ENCODE measurements at places on chromosomes 2 and 18.

- no peak for DNase-seq
Observed at GRCh38 chr18:79121746-79122474, 52.7 kb downstream of the ATP9B start.

GRCh38 chr2:239275847-239276831 lies 124.7 kb downstream of the HDAC4 start:
- DNase-seq = no peak

GRCh38 chr2:103268841-103269498 lies 507.1 kb downstream of the TMEM182 start:
- DNase-seq = no peak

- DNase-seq = no peak
Observed at GRCh38 chr2:43227830-43228281, 1.4 kb upstream of the ZFP36L2 start.

DNA sequence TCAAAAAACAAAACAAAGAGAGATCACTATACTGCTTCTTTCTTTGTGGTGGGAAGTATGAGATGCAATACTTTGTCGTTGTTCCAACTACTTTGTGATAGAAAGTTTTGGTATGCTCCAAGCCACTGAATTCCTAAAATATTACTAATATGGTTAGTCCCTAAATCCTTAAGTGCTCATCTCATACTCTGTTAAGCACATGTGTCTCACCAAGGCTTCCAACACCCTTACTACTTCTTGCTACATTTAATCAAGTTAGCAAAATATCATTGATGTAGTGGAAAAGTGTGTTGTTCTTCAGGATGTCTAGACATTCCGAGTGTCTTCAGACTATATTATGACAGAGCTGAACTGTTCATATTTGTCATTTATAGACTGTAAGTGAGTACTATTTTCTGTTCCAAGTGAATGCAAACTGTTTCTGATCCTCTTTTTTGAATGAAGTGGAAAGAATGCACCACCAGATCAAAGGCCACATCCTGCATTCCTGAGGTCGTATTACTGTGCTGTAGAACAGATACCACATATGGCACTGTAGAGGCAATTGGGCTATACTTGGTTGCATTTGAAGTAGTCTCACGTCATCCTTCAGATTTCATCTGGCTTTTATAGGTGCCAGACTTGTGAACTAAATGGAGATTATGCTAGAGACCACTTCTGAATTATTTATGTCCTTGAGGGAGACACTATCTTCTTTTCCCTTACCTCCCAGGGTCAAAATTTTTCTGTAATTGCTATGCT lies 298.4 kb upstream of the ZNF521 start:
- DNase-seq = no peak

DNA sequence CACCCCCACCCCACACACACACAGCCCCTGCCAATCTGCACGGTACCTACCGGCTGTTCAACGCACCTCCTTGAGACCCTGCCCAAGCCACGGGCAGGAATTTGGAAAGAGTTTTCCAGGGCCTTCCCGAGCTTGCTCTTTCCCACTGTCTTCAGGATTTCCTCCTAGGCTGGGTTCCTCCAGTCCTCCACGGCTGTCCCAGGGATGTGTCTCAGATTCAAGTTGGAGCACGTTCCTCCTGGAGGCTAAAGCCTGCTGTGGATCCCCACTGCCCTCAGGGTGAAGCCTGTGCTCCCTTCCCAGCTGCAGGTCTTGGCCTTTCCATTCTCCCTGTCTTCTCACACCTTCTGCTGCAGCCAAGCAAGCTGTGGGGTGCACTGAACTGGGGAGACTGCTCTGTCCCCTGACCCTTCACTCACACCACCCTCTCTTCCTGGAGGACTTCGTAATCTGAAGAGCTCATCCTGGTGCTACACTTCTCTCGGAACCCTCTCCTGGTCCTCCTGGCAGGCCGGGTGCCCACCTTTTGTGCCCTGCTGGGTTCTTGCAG lies 54.9 kb upstream of the HS6ST1 start:
- no peak for DNase-seq

GRCh38 chr2:121442889-121443288 lies 87.8 kb upstream of the RNU4ATAC start:
- DNase-seq = no peak

GRCh38 chr2:214504599-214505376 lies 93.9 kb downstream of the VWC2L start:
- DNase-seq = no peak

DNA sequence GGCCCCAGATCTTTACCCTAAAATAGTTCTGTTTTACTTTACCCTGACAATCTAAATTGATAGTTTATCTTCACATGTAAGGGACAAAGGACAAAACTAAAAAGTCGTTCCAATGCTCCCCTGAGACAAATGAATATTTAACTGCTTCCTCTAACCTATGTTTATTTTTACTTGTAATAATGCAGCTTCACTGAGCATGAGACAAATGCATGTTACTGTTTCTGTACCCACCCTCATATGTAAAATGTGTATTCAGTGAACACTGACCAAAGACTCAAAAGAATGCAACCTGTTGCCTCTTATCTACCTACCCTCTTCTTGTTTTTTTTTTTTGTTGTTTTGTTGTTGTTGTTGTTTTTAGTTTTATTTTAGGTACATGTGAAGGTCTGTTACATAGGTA lies 1570.9 kb upstream of the SLC39A10 start:
- no peak for DNase-seq

DNA sequence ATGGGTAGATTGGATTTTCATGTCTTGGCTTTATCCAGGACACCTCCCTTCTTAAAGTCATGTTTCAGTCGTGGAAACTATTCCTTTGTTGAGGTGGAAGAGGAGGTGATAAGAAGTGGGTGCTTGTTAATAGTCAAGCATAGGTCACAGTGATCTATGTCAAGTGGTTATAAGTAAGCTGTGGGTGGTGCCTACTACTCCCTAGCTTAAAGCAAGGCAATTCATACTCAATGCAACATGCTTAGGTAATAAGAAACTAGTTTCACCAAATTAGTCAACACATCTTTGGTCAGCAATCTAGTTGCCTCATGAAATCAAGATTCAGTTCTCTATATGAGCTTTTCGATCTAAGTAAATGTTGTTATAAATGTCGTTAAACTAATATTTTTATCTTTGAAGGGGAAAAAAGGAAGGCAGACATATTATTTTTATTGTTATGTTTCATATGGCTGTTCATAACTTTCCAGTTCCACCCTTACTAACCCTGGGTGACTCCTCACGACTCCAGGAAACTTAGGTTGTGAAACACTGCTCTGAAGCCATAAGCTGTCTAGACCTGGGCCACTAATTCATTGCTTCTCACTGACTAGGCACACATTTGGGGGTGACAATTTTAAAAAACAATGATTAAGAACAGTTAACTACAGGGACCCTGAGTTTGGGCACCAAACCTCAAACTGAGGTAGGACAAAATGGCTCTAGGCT lies 5.8 kb upstream of the ABCB11 start:
- DNase-seq = no peak

DNA sequence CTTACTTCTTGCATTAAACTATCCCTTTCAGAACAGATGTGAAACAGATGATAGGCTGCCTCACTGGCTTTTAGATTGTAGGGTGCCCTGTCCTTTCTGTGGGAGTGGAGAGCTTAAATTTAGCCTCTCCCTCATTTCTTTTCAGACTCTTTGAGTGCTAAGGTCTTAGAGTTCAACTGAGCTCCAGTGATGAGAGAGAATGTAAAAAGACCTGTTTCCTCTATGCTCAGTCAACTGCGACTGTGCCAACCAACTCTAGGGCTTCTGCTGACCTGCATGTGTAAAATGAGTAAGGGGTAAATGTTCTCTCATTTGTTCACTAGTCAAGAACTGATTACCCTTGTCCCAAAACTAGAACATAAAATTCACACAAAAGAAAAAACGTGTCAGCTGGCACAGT lies 104.8 kb upstream of the TGFA start:
- no peak for DNase-seq

GRCh38 chr2:225004597-225004996 lies 37.7 kb downstream of the DOCK10 start:
- no peak for DNase-seq

DNA sequence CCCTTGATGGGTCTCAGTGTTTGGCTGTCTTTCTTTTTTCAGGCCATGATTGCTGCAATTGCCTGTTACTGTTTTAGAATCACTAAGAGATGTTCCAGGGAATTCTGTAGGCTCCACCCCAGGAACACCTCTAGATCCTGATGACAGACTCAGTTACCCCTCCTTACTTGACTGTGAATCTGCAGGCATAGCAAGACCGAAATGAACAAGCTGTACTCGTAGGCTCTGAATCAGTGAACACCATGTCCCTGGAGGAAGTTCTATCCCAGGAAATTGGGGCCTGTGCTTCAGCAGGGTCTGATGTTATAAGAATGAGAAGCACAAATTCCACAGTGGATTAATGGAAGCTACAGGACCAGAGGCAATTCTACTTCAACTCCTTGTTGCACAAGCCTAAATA lies 148.6 kb downstream of the COPS8 start:
- DNase-seq = no peak

GRCh38 chr2:38815936-38816335 lies 37.9 kb downstream of the GEMIN6 start:
- no peak for DNase-seq

DNA sequence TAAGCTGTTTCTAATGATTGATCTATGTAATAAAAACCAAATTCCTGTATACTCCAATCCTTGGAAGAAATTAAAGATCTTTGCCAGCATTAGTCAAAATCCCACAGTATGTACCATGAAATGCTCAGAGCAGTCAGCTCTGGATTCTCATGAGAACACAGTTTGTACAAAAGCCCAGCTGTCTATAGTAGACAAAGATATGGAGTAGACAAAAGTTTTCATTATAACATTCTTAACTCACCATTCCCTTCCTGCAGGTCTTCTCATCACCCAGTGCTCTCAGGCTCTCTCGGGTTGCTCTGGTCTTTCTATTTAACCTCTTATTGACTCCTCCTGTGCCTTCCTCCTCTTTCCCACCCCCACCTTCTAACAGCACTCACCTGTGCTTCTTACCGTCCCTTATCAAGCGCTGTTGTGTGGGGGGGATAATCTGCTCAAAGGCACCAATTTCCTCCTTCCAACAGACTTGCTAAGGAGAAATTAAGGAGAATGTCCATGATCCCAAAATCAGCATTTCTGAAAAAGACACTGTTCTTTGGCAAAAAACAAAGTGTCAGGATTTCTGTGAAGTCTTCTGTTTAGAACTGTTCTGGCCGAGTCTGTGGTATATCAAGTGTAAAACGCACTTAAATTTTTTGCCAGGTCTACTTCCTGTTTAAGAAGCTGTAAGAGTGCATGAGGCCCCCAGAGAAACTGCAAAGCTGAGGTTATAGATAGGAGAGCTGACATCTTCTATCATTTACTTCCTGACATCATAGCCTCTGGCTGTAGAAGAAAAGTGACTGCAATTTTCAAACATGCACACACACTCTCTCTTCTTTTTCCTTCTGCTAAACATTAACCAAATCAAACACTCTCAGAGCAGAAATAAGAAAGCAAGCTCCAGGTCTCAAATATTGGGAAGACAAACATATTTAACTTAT lies 144.1 kb downstream of the EVA1A start:
- DNase-seq = no peak

GRCh38 chr2:237625216-237625705 lies 2.1 kb upstream of the LRRFIP1 start:
- DNase-seq = no peak

DNA sequence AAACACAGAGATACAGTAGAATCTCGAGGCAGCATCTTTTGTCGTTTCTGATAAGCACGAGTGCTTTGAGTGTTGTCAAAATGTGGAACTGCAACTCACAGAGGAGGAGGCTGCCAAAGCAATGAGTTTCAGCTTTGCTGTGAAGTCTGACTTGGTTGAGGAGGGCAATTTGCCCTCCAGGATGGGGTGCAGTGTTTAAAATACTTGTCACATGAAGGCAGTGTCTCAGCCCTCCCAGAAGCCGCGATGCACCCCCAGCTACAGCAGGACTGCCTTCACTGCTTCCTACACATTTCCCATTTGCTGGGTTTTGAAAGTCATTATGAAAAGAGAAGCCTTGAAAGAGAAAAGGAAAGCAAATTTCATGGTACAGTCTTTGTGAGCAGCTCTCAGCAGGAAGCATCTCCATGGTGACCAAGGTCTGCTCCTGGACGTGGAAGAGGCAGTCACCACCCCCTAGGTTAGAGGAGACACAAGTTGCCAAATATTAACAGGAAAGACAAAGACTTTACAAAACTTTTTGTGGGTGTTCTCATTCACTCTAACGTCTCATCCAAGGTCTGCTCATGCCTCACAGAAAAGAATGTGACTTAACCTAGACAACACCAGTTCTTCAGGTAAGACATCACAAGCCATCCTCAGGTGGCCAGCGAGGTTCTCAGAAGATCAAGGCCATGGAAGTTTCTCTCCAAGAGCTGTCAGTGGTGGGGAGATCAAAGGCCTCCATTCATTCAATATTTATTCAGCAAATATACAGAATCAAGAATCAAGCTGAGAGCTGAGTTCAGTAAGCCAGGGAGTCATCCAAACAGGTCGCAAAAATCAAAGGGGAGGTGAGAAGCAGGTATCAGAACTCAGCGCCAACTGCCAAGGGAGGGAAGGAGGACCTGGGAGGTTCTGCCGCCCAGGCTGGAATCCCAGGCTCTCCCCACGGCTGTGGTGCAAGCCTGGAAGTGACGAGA lies 476.0 kb downstream of the EIPR1 start:
- DNase-seq = no peak

- no peak for DNase-seq
Observed at GRCh38 chr18:22678486-22678885, 254.6 kb upstream of the RBBP8 start.

DNA sequence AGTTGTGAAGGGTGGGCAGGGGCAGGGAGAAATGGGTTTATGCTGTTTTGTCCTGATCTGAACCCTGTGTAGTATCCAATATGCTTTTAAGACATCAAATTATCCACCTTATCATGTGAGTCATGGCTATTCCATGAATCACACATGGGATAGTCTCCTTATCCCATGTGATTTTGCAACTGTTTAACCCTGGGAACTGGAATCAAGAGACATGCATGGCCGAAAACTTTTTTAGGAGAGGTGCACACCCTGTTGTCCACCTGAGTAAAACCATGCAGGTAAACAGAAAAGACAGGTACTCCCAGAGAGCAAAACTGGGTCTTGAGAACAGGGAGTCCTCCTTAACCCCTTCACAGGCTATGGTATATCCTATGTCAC lies 490.6 kb upstream of the HS6ST1 start:
- DNase-seq = no peak

DNA sequence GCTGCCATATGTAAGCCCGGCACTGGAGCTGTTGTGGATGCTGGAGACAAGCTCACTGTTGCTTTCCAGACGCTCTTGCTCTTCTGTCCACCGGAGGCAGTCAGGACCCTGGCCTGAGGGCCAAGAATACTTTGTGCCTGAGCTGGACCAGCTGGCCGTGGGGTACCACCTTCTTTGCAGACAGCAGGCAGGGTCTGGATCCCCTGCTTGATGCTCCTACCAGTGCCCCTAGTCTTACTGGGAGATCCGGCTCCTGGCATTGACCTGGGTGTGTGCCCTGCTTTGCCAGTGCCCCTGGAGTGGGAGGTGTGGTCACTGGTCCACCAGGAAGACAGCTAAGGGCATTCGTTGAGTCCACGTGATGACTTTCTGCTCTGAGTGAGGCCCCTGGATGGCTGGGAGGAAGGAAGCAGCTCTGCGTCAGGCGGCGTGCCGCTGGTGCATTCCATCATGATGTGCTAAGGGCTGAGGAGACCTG lies 59.3 kb downstream of the LRRFIP1 start:
- DNase-seq = no peak

- no peak for DNase-seq
Observed at GRCh38 chr2:43251171-43251731, 24.8 kb upstream of the ZFP36L2 start.
